Thymus (tissue), 14 donors: ENCODE measurements at places on chromosomes 1 and 21.

DNA sequence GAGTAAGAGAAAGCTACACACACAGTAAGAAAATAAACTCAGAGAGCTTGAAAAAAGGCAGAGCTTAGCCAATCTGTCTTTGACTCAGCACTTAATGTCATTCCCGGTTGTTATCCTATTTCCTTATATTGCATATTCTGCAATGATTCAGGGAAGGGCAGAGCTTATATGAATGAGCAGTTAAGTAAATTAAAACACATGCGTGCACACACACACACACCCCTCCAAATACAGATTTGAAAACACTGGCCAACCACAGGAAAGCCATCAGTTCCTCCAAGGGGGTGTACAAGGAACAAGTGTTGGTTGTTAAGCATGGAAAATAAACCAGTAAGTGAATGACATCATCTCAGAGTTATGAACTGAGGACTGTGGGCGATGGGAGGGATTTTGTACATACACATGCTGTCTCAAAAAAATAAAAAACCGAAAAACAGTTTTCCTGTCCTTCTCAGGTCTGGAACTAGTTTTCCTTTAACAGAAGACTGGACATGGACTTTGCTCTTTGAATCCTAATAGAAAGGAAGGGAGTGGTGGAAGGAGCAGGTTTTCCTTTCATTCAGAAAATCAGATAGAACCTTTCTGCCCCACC lies 1.0 kb downstream of the IQGAP3 start:
- peaks cover 10% of the 10 kb centered on the region for H3K4me1 ChIP-seq
- H3K4me3 ChIP-seq = peak overlapping the region; percentile 65
- no peaks in the 10 kb centered on the region for H3K36me3 ChIP-seq
- DNase-seq = no peak

- H3K4me1 ChIP-seq = peaks cover 3% of the 10 kb centered on the region
- no peak overlapping the region for H3K4me3 ChIP-seq
- peaks cover 9% of the 10 kb centered on the region for H3K36me3 ChIP-seq
- H3K27me3 ChIP-seq = no peaks in the 10 kb centered on the region
Measured at GRCh38 chr1:199083680-199084079, 444.8 kb downstream of the PTPRC start.

GRCh38 chr21:39263372-39263771 lies 50.1 kb downstream of the BRWD1 start:
- H3K27ac ChIP-seq = no peak overlapping the region
- H3K27me3 ChIP-seq = no peaks in the 10 kb centered on the region
- H3K4me3 ChIP-seq = no peak overlapping the region
- peaks cover 69% of the 10 kb centered on the region for H3K36me3 ChIP-seq
- no peak for DNase-seq

DNA sequence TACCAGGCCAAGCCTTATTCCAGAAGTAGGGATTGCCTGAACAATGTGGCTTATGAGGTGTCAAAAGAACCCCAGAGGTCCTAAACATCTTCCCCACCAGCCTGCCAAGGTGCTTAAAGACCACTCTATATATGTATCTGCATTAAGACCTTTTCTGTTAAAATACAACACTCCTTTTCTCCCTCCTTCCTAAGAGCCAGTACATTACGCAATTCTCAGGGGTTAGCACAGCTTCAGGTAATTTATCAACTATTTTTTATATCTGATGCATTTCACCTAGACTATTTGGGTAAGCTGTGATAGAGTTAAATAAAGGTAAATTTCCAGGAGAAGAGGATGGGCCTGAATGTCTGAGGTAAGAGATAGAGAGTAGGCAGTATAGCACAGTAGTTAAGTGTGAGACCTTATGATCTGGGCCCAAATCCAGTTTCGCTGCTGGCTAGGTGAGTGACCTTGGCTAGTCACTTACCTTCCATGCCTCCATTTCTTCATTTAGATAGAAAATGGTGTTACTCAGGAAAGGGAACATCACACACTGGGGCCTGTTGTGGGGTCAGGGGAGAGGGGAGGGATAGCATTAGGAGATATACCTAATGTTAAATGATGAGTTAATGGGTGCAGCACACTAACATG lies 5.1 kb upstream of the CCN1 start:
- H3K36me3 ChIP-seq = no peaks in the 10 kb centered on the region
- peaks cover 60% of the 10 kb centered on the region for H3K27me3 ChIP-seq
- H3K4me3 ChIP-seq = no peak overlapping the region
- DNase-seq = no peak
- peaks cover 16% of the 10 kb centered on the region for H3K4me1 ChIP-seq

GRCh38 chr1:113930499-113931161 lies 1.5 kb downstream of the HIPK1 start:
- peak overlapping the region; percentile 99 for H3K27ac ChIP-seq
- peaks cover 5% of the 10 kb centered on the region for H3K36me3 ChIP-seq
- peaks cover 38% of the 10 kb centered on the region for H3K4me1 ChIP-seq
- no peak for DNase-seq
- no peaks in the 10 kb centered on the region for H3K27me3 ChIP-seq

DNA sequence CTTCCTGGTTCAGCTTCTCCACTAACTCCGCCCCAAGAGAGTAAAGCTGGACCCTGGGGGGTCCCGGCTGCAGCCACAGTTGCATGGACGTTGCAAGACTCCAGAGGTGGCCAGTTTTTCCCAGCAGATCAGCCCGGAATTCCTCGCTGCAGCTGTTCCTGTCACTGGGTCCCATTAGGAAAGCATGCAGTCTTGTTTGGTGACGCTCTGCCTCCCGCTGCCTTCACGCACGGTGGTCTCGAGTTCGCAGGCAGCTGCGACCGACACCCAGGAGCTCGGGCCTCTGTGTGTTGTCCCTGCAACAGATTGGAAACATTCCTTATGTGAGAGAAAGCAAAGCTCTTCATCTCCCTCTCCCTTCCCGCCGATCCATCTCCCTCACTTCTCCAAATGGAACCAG lies 162.8 kb downstream of the PRDM16 start:
- H3K36me3 ChIP-seq = no peaks in the 10 kb centered on the region
- H3K4me3 ChIP-seq = no peak overlapping the region
- DNase-seq = no peak
- H3K27ac ChIP-seq = no peak overlapping the region
- H3K4me1 ChIP-seq = no peaks in the 10 kb centered on the region

- peaks cover 4% of the 10 kb centered on the region for H3K4me1 ChIP-seq
- DNase-seq = no peak
- H3K4me3 ChIP-seq = no peak overlapping the region
Measured at GRCh38 chr1:227891955-227892488, 55.7 kb downstream of the WNT9A start.

DNA sequence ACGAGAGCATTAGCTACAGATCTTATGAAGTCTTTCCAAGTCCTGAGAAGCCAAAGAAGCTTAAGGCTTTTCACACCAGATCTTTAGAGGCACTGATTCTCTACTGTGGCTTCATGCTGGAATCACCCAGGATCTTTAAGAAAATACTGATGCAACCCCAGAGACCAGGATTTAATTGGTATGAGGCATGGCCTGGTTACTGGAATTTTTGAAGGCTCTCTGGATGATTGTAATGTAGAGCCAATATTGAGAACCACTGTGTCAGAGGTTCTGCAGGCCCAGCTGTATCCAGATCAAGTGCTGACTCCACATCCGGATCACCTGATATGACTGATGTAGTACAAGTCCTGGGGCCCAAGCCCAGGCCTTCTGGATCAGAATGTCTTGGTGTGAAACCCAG lies 105.7 kb downstream of the PLPPR5 start:
- no peak overlapping the region for H3K27ac ChIP-seq
- no peak for DNase-seq
- H3K36me3 ChIP-seq = no peaks in the 10 kb centered on the region
- no peak overlapping the region for H3K4me3 ChIP-seq

- H3K4me1 ChIP-seq = peaks cover 29% of the 10 kb centered on the region
- DNase-seq = no peak
- H3K27me3 ChIP-seq = peaks cover 46% of the 10 kb centered on the region
- H3K36me3 ChIP-seq = no peaks in the 10 kb centered on the region
Measured at GRCh38 chr21:45974073-45975019, 7.2 kb upstream of the COL6A1 start.

DNA sequence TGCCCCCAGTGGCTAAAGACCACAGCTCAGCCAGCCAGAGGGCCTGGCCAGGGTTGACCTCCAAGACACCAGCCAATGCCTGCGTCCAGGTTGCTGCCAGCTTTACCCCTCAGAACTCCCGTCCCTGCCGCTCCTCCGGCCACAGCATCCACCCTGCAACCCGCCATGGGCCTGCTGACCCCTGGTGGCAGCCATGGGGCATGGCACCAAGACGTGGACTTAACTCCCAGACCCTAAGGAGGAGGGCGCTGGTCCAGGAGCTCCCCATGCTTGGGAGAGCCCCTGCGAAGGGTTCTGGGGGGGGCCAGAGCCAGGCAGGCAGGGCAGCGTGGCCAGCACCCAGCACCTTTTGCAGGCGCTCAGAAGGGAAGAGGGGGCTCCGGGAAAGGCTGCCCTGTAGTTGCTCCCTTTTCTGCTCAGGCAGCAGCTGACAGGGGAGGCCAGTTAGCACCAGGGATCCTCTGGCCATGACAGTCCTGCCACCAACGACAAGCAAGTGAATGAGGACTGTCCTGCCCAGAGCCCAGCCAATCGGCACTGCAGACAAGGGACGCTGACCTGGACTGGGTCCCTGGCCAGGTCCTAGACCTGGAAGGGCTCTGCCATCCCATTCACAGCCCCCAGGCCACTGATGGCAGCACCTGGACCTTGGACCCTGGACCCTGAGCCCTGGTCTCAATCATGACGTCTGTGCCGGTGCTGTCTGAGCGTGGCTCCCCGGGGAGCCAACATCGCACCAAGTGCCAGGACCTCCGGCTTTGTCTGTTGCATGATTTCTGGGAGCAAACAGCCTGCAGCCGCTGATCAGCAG lies 246.2 kb downstream of the NPHP4 start:
- H3K36me3 ChIP-seq = no peaks in the 10 kb centered on the region
- H3K4me3 ChIP-seq = no peak overlapping the region
- no peaks in the 10 kb centered on the region for H3K4me1 ChIP-seq
- H3K27me3 ChIP-seq = peaks cover 2% of the 10 kb centered on the region
- peak; percentile 2 for DNase-seq
- no peak overlapping the region for H3K27ac ChIP-seq

DNA sequence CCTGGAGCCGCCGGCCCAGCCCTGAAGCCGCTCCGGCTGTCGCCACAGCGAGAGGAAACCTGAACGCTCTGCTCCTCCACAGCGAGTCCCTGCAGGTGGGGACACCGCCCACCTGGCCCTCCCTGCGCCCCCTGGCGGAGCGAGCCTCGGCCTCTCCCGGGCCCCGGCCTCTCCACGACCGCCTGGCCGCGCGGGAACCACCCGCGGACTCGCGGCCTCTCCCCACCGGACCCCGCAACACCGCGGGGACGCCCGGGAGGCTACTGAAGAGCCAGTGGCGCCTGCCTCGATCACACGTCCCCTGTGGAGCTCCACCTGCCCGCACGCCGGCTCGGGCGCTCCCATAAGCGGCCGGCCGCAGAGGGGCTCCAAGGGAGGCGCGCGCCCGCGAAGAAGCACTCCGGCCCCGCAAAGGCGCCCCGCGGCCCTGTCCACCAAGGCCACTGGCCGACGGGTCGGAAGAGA lies 109.6 kb downstream of the KCNN3 start:
- peaks cover 49% of the 10 kb centered on the region for H3K27me3 ChIP-seq
- no peak overlapping the region for H3K27ac ChIP-seq
- no peaks in the 10 kb centered on the region for H3K36me3 ChIP-seq
- H3K4me3 ChIP-seq = peak overlapping the region; percentile 42
- peaks cover 9% of the 10 kb centered on the region for H3K4me1 ChIP-seq

DNA sequence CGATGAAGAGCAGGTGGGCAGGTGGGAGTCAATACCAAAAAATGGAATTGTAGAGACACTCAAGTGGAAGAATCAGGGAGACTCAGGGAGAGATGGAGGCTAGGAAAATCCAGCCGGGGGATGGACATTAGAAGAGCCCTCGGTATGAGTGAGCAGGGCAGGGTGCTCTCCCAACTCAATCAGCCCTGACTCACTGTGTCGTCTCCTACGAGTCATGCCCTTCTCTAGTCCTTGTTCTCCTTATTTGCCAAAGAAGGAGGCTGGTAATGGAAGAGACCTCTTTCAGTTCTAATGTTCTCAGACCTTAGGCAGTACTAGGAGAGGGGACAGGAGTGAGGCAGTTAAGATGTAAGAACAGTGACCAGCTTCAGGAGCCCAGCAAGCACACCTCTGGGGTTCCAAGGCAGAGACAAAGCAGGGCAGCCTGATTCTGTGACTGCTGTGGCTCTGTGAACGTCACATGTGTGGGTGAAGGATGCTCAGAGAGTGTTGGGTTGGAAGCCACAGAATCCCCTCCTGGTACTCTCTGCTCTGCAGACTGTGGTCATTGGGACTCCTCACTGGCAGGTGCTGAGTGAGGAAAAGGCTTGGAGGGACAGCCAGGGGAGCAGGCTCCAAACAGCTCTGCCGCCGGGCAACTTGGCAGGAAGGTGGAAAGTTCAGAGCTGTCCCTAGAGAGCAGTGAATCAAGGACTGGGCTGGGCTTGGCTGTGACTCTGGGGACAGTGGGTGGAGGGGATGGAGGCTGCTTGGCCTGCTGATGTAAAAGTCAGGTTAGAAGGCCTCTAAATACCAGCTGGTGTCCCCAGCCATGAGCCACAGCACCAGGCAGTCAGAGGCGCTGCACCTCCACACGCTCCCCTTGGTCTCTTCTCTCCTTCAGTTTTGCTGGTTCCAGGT lies 11.1 kb upstream of the GJA5 start:
- no peaks in the 10 kb centered on the region for H3K4me1 ChIP-seq
- no peak for DNase-seq
- H3K4me3 ChIP-seq = no peak overlapping the region
- no peaks in the 10 kb centered on the region for H3K27me3 ChIP-seq
- no peak overlapping the region for H3K27ac ChIP-seq
- H3K36me3 ChIP-seq = no peaks in the 10 kb centered on the region

GRCh38 chr1:22508329-22508728 lies 55.0 kb upstream of the EPHA8 start:
- H3K27ac ChIP-seq = no peak overlapping the region
- no peaks in the 10 kb centered on the region for H3K27me3 ChIP-seq
- no peak overlapping the region for H3K4me3 ChIP-seq
- peaks cover 63% of the 10 kb centered on the region for H3K36me3 ChIP-seq
- no peaks in the 10 kb centered on the region for H3K4me1 ChIP-seq

- peaks cover 26% of the 10 kb centered on the region for H3K4me1 ChIP-seq
- H3K4me3 ChIP-seq = no peak overlapping the region
- H3K27me3 ChIP-seq = no peaks in the 10 kb centered on the region
- H3K36me3 ChIP-seq = peaks cover 19% of the 10 kb centered on the region
Measured at GRCh38 chr1:8409106-8409505, 91.2 kb downstream of the SLC45A1 start.

DNA sequence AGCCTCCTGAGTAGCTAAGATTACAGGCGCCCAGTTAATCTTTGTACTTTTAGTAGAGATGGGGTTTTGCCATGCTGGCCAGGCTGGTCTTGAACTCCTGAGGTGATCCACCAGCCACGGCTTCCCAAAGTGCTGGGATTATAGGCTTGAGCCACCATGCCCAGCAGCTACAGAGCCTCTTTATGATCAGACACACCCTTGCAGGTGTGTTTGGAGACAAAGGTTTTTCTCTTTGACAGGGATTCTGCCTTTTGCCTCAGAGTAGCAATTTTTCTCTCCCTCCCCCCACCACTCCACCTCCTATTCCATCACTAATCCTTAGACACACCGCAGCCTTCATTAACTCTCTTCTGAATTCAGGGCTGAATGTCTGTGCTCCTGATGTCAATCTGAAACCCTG lies 152.2 kb upstream of the NFIA start:
- H3K27me3 ChIP-seq = no peaks in the 10 kb centered on the region
- H3K4me1 ChIP-seq = no peaks in the 10 kb centered on the region
- H3K4me3 ChIP-seq = no peak overlapping the region
- no peaks in the 10 kb centered on the region for H3K36me3 ChIP-seq
